Cardiac muscle cell (in vitro differentiated cells and primary cell): ENCODE measurements at places on chromosomes 5 and 9. TPM values are rescaled to one million over a fixed set of nuclear protein-coding genes. Genes with fewer than 3 reads are reported as not detected.

- peaks cover 84% of the 10 kb centered on the region for H3K27me3 ChIP-seq
- DNase-seq: peak; percentile 69
- H3K36me3 ChIP-seq: no peaks in the 10 kb centered on the region
- H3K4me1 ChIP-seq: no peaks in the 10 kb centered on the region
- H3K4me3 ChIP-seq: peak overlapping the region; percentile 16
Measured at GRCh38 chr5:111070272-111071134, 1.0 kb upstream of the TSLP start.

SHISAL2B gene
- total RNA-seq: 1.9 TPM in 1 of 2 replicates, not detected in the other

C9orf153 gene
- total RNA-seq: 0.74 and 1.0 TPM in 2 replicates

DNA sequence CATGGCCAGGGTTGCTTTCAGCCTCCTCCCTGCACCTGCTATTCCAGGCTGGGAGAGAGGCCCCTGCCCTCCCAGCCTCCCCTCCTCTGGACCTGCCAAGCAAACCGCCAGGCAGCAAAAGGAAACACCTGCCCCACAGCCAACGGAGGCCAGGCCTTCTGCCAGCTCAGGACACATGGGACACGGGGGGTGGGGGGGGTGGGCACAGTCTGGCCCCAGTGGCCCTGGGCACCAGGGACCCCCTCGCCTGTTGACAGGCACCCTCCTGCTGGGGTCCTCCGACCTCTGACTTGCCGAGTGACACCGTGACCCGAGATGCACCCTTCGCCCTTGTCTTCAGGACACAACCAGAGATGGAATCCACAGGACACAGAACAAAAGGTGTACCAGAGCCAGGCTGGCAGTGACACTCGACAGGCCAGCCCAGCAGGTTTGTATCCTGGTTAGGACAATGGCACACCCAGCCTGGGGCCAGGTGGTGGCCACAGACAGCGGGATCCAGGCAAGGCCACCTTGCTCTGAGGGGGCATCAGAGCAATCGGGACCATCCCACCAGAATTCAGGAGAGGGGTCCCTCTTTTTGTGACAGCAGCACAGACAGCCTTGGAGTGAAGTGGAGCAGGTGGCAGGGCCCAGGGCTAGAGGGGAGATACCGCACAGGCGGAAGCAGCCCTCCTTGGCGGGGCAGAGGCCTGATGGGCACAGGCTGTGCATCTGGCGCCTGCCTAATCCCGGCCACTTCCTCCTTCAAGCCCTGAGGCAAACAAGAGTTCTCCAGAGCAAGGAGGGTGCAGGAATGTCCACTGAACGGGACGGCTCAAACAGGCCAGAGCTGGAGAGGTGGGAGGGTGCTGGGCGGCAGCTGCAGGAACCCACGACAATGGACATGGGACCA is 1.3 kb upstream of the TMEM210 start:
- H3K27me3 ChIP-seq: peaks cover 80% of the 10 kb centered on the region
- peaks cover 3% of the 10 kb centered on the region for H3K4me1 ChIP-seq
- H3K36me3 ChIP-seq: no peaks in the 10 kb centered on the region
- no peak overlapping the region for H3K27ac ChIP-seq
- H3K4me3 ChIP-seq: no peak overlapping the region

DNA sequence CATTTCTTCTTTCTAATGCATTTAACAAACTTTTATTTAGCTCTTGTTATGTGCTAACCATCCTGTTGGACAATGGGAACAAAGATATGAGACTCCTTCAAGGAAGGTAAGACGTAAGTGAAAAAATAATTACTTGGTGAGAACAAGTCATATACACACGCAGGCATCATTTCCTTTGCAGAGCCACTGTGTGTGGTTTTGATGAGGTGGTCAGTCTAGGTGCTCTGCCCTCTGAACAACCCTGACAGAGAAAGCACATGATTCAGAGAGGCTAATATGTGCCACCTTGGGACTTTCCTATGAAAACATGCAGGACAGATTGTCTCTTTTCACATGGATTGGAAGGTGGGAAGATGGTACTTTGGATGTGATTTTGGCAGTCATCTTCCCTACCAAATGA is 1162.5 kb upstream of the DMAC1 start:
- H3K4me3 ChIP-seq: no peak overlapping the region
- H3K27me3 ChIP-seq: no peaks in the 10 kb centered on the region

GRCh38 chr5:38686658-38687057 is 130.2 kb upstream of the LIFR start:
- no peak overlapping the region for H3K4me3 ChIP-seq
- H3K4me1 ChIP-seq: no peaks in the 10 kb centered on the region
- H3K27me3 ChIP-seq: no peaks in the 10 kb centered on the region

FRMPD1 gene
- 0.15 and 1.5 TPM in 2 replicates for total RNA-seq
